ENCODE measurements at places on chromosomes 13 and 19. TPM values are rescaled to one million over a fixed set of nuclear protein-coding genes. Genes with fewer than 3 reads are reported as not detected.
A peak's percentile ranks its signal among the peaks of the same experiment; 100 is the strongest.

ZNF418 gene
- 5.2 TPM for total RNA-seq

DNA sequence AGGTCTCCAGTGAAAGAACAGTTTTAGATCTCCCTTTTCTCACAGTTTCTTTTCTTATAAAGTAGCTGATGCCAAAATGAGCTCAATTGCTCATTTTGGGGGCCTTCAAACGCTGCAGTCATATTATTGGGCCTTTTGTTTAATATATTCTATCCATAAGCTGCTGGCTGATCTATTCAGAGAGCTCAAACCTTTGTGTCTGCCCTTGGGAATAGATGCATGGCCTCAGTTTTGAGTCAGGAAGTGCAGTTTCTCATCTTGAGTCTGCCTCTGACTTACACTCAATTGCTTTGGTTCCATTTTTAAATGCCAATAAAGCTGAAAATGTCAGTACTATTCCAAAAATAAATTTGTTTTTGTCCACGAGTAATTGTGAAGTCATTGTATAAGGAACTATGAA lies 468.9 kb downstream of the KLF12 start:
- DNase-seq: no peak

DNA sequence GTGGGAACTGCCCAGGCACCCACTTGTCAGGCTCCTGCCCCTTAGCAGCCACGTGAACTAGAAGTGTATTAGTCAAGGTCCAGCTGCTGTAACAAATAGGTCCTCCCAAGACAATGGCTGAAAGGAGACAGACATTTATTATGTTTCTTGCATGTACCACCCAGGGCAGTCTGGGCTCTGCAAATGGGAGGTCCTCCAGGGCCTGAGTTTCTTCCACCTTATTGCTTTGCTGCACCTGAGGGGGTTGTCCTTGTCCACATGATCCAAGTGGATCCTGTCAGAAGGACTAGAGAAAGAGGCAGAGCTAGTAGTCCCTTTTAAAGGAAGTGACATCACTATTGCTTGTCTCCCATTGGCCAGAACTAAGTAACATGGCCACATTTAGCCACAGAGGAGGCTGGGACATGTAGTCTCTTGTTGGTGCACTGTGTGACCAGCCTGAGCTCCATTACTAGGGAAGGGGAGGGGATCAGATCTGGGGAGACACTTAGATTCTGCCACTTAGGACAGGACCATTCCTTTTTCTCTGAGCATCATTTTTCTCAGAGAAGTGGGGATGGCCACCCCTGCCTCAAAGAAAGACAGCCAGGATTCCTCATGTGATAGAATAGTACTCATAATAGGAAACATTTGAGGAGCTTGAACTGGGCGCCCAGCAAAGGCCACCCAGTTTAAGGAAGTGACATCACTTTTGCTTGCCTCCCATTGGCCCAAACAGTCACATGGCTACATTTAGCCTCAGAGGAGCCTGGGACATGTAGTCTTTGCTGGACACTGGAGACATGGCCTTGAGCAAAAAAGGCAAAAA lies 15.1 kb downstream of the CC2D1A start:
- peak; percentile 53 for DNase-seq

DNA sequence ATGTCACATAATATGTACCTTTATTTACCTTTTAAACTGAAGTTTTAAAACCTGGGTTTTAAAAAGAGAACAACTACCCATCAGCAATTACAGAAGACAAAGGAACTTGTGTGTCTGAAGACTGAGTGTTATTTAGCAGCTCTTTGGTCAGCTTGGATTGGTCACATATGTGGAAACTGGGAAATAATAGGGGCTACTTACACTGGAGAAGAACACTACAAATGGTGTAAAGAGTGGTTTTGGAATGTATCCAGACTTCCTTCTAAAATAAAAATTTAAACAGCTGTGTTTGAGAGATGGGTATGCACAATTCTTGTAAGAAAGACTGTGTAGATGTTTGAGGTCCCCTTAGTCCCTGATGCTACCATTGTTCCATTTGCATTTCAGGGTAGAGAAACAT lies 13.3 kb downstream of the TNFRSF19 start:
- no peak for DNase-seq

- no peak for DNase-seq
Observed at GRCh38 chr19:18788529-18789421, 2.3 kb downstream of the COMP start.

GRCh38 chr19:43784241-43784980 lies 3.6 kb upstream of the KCNN4 start:
- DNase-seq: peak; percentile 70

GRCh38 chr19:55554741-55555152 lies 9.4 kb upstream of the SBK3 start:
- no peak for DNase-seq

DNA sequence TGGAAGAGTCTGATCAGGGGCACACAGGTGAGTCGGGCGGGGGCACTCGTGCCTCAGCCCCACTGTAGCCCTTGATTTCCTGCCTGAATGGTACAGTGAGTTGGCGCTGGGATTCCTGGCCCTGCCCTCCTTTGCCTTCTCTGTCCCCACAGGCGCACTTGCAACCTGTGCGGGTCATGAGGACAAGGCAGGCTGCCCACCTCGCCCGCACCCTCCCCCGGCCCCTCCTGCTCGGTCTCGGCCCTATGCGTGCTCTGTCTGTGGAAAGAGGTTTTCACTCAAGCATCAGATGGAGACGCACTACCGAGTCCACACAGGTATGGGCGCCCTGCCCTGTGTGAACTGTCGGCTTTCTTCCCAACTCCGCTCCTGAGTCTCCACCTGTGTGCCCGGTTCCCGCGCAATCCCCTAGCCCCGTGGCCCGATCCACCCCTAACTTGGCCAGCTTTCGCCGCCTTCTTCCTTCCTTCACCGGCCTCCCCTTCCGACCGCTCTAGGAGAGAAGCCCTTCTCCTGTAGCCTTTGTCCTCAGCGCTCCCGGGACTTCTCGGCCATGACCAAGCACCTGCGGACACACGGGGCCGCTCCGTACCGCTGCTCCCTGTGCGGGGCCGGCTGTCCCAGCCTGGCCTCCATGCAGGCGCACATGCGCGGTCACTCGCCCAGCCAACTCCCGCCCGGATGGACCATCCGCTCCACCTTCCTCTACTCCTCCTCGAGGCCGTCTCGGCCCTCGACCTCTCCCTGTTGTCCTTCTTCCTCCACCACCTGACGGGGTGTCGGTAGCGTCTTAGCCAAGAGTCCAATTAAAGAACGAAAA lies 1.6 kb upstream of the KMT2B start:
- peak; percentile 45 for DNase-seq

DNA sequence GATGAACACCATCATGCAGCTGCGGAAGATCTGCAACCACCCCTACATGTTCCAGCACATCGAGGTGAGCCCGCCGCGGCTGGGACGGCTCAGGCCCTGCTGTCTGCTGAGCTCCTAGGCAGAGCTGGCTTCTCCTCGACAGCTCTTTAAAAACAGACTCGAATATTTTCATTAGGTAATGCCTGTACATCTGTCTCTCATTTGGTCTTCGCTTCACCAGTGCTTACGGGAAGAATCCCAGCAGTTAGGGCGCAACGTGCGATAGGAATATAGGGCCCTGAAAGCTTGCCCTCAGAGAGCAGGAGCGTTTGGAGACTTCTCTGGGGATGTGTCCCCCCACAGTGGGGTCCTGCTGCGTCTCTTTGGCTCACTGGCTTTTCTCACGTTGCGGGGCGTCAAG lies 63.8 kb upstream of the LDLR start:
- no peak for DNase-seq

DNA sequence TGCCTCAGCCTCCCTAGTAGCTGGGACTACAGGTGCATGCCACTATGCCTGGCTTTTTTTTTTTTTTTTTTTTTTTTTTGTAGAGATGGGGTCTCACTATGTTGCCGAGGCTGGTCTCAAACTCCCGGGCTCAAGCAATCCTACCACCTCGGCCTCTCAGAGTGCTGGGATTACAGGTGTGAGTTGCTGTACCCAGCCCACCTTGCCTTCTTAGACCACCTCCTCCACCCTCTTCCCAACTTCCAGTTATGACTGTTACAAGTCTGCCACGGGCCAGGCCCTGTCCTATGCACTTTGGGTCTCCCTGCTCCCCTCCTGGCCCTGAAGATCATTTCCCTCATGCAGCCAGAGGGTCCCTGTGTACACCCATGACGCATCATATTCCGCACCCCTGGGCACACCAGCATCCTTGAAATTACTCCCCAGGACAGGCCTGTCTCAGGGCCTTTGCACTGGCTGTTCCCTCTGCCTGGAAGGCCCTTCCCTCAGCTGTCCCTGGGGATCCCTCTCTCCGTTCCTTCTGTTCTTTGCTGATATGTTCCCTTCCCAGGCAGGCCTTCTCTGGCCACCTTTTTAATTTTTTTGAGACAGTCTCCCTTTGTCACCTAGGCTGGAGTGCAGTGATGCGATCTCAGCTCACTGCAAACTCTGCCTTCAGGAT lies 3.0 kb downstream of the LGALS4 start:
- DNase-seq: no peak

DNA sequence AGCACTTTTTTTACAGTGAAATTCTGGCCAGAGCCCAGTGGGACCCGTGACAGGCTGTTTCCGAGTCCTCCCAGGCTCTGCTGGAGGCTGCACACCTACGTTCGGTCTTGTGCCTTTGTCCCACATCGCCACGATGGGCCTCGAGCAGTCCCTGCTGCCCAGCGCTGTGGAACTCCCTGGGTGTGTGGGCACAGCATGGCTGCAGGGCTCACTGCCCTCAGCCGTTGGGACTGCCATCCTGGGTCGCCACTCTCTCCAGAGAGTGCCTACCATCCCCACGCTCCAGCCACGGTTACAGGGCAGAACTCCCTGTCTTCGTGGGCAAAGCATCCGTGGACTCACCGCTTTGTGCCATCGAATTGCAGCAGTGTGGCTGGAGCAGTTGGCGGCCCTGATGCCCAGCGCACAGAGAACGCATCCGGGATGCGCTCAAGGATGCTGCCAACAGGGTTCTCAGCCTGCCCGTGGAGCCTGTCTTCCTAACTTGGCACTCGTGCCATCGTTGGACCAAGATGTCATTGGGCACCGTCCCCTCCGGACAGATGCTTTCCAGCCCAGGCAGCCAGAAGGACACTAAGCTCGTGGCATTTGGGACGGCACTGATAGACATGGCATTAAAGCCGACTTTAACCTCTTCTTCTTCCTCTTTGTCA lies 85.0 kb upstream of the ARHGEF7 start:
- DNase-seq: no peak

GRCh38 chr19:4971424-4971793 lies 2.5 kb downstream of the KDM4B start:
- DNase-seq: peak; percentile 36

DNA sequence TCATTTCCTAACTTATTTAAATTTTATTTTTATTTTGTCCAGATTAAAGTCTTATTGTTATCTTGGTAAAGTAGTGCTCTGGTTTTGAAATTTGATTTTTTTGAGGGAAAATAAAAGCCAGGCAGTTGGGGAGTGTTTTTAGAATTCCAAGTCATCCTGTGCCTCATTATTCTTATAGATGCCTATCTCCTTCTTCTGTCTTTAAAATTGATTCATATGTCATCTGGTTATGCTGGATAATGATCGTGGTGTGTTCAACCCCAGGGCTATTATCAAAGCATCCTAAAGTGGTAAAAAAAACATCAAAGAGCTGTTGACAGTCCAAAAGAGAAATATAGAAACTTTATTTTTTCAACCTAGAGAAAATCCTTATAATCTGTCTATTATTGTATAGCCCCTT lies 6.0 kb upstream of the FNDC3A start:
- no peak for DNase-seq
